Stimulated activated CD8-positive, alpha-beta memory T cell treated with anti-CD3 and anti-CD28 coated beads, Interleukin-7, amount 100 ng/mL, for 1 hour (primary cell): ENCODE measurements at places on chromosomes 12 and 14.

- no peak for DNase-seq
These were observed 26.3 kb downstream of the BICDL1 start for GRCh38 chr12:120015313-120015712.

- DNase-seq: no peak
These were observed 3.9 kb upstream of the B4GALNT3 start for GRCh38 chr12:455821-456220.

DNA sequence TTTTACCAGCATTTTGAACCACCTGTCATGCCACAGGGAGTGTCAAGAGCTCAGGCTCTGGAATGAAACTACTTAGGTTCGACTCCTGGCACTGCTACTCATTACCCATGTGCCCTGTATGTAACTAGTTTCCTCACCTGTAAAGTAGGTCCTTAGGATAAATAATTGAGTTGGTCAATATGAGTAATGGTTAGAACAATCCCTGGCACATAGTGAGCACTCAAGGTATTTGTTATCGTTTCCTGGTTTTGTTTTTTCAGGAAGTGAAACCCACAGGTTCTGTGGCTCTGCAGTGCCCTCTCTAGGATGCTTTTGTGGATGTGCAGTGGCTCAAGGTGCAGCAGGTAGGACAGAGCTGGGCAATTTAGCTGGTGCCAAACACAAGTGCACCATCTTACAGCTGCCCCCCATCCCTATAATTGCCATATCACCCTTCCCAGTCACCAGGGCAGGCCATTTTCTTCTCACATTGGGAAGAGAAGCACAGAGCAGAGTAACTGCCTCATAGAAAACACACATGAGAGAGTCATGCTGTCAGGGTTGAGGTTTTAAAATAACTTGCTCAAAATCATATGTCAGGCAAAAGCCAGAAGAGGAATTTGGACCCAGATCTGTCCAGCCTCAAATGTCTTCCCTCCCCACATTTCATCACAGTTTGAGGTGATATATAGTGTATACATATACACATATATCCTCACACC, 297.5 kb downstream of the RPAP3 start:
- no peak for DNase-seq

- no peak for DNase-seq
These were observed 7.6 kb upstream of the EIF2S3B start for GRCh38 chr12:10498042-10498441.

GRCh38 chr12:46174061-46174662, 94.7 kb downstream of the SLC38A1 start:
- no peak for DNase-seq

DNA sequence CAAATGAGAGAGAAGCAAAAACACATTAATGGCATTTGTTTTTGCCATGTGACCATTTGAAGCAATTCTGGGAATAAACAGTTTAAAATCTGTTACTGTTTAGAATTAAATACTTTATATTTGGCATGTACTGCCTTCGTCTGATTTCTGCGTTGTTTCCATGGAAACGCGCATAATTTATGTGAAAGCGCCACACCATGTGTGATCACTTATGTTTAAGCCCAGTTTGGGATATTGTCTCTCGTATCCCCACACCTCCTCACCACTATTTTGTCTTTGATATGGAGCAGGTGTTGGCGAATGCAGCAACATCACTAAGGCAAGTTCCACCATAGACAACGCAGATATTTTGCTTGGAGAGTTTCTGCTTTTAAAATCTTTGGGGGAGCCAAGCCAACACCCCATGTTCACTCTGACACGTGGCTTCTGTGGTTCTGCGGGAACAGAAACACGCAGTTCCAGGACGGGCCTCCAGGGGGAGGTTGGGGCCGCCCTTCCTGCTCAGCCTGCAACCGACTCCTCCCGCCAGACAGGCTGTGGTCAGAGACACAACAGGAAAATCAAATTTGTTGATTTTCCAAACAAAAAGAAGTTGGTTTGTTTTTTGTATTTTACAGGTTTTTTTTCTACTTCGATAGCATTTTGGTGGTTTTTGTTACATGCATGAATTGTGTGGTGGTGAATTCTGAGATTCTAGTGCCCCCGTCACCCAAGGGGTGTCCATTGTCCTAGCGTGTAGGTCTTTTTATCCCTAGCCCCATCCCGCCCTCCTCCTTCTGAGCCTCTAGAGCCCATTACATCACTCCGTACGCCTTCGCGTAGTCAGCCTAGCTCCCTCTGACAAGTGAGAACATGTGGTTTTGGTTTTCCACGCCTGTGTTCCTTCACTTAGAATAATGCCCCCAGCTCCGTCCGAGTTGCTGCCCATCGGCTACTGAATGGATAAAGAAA, 101.9 kb upstream of the SFSWAP start:
- DNase-seq: peak; percentile 39

DNA sequence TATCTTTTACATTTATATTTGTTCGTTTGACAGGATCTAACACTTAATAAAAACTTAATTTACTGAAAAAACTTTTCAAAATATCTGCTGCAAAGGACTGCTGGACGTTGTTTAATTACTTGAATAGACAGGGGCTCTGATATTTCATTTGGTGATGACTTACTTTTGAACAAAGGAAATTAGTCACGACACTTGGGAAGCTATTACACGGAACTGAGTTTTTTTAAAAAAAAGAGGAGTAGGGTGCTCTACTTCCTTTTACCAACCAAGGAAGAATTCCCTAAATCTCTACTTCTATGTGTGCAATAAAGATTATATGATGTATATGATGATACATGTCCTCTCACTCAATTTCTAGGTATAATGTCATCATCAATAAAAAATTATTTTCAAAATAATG, 4.7 kb downstream of the FGD6 start:
- DNase-seq: no peak

GRCh38 chr12:110649341-110649847, 35.5 kb downstream of the TCTN1 start:
- DNase-seq: no peak

DNA sequence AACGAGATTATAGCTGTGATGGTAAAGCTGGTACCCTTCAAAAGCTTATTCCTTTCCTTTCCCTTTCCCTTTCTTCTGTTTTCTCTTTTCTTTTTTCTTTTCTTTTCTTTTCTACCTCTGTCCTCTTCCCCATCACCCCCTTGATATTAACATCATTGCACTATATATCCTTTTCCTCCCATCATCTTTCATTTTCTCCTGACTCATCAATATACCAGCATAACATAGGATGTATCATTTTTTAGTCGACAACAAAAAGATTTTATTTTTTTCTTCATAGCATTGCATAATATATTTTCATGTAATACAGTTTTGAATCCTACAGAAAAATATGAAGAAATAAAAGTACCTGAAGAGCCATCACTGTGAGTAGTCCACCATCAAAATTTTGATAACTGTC, 230.6 kb downstream of the RAD51B start:
- DNase-seq: no peak

DNA sequence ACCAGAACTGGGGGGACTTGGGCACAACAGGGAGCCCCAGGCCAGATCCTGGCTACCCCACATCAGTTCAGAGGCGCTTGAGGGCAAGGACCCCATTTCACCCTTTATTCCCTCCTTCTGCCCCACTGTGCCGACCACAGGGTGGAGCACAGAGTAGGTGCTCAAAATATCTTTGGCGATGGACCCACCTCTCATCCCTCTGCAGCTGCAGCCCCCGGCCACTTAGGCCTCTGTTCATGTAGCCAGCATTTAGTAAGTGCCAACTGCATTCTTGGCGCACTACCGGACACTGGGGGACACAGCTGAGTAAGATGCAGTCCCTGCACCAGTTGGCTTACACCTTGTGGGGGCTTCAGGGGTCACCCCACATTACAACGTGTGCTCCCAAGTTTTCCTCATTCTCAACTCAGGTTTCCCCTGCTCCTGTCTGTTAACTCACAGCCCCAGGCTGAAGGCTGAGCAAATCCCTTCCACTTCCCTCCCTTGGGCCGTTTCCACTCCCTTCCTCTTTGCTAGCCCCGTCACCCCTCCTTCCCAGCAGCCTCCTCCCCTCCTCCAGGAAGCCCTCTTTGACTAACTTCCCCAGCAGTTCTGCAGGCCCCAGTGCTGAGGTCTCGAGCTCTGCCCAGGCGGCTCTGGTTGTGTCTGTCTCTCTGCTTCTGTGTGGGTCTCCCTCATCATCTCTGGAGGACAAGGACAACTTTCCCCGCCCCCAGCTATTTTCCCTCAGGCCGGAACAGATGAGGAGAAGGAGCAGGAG, 26.5 kb downstream of the KRT80 start:
- no peak for DNase-seq

- no peak for DNase-seq
These were observed 91.1 kb downstream of the IRF2BPL start for GRCh38 chr14:76937181-76938091.

DNA sequence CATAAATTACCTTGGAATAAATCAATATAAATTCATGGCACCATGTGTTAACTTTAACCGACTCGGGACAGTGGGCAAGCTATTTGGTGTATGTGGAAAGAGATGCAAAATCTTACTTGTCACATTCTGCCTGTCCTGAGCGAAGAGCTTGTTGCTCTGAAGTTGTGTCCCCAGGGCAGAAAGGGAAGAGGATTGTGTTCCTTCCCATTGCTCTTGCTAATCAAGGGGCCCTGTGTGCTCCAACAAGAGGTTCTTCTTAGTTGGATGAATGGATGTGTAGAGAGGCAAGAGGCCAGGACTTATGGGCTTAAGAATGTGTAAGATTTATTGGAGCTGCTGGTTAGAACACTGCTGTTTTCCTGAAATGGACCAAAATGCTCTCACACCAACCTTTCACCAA, 36.5 kb upstream of the FRS2 start:
- DNase-seq: no peak

DNA sequence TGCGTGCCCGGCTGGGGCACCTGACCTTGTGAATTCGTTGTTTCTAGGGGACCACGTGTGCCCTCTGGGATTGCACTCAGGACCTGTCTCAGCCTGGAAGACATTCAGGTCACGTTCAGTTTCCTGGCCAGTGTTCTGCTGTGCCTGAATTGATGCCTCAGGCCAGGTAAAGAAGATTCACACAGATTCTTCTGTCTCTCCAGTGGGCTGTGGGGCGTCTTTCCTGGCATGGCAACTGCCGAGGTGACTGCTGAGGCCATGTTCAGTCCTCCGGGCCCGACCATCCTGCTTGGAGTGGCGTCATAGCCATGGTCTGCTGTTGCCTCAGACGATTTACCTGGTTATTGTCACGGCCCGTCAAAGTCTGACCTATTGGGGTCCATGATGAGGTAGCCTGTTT, 13.5 kb downstream of the ZNF605 start:
- DNase-seq: no peak
